Upper lobe of left lung (tissue), 6 donors: ENCODE measurements at places on chromosomes 16 and 17. TPM values are rescaled to one million over a fixed set of nuclear protein-coding genes. Genes with fewer than 3 reads are reported as not detected.
A peak's percentile ranks its signal among the peaks of the same experiment; 100 is the strongest.

The MYO19 gene
- 44.8 TPM for total RNA-seq

The TMED6 gene
- total RNA-seq: 2.6 TPM

The CCL5 gene
- total RNA-seq: 16.2 TPM

The TNFRSF17 gene
- total RNA-seq: 2.9 TPM

The C17orf78 gene
- not detected for total RNA-seq

The FOXJ1 gene
- total RNA-seq: 23.1 TPM

The OR4D2 gene
- total RNA-seq: not detected

The MLST8 gene
- total RNA-seq: 93.2 TPM

The TBC1D3E gene
- total RNA-seq: not detected

The TMEM238L gene
- total RNA-seq: not detected

GRCh38 chr16:83975590-83976260 is 7.7 kb downstream of the NECAB2 start:
- DNase-seq: no peak
- H3K27me3 ChIP-seq: no peaks in the 10 kb centered on the region
- H3K4me3 ChIP-seq: no peak overlapping the region
- H3K27ac ChIP-seq: no peak overlapping the region

GRCh38 chr17:72171703-72172667 is 51.2 kb downstream of the SOX9 start:
- H3K27me3 ChIP-seq: no peaks in the 10 kb centered on the region
- no peak overlapping the region for H3K4me3 ChIP-seq
- H3K36me3 ChIP-seq: no peaks in the 10 kb centered on the region
- H3K27ac ChIP-seq: no peak overlapping the region
- H3K4me1 ChIP-seq: no peaks in the 10 kb centered on the region

GRCh38 chr16:12627394-12627793 is 176.3 kb downstream of the CPPED1 start:
- no peak for DNase-seq
- H3K4me1 ChIP-seq: no peaks in the 10 kb centered on the region

DNA sequence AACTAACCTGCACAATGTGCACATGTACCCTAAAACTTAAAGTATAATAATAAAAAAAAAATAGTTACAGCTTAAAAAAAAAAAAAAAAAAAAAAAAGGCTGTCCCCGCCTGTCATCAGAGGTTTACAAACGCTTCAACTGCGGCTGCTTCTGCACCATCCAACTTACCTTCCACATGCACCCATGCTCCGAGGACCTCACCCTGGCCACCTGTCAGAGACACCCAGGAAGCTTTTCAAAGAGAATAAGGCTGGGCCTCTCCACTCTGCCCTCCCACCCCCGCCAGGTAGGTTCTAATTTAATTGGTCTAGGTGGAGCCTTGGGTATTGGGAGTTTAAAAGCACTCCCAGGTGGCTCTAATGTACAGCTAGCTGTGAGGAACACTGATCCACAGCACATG is 64.9 kb downstream of the COPRS start:
- no peaks in the 10 kb centered on the region for H3K4me1 ChIP-seq
- no peaks in the 10 kb centered on the region for H3K27me3 ChIP-seq
- no peak overlapping the region for H3K4me3 ChIP-seq
- H3K27ac ChIP-seq: no peak overlapping the region
- no peaks in the 10 kb centered on the region for H3K36me3 ChIP-seq

DNA sequence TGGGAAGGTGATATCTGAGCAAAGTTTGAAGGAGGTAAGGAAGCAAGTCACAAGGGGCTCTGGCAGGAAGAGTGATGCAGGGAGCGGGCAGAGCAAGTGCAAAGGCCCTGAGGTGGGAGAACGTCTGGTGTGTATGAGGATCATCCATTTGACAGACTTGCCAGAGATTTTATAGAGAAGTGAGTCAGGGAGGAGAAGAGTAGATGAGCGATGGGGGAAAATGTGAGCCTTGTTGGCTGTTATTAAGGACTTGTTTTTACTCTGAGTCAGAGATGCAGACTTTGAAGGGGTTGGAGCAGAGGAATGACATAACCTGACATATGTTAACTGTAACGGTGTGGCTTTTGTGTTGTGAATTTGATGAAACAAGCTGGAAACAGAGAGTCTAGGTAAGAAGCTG is 3.5 kb upstream of the CLEC10A start:
- no peaks in the 10 kb centered on the region for H3K36me3 ChIP-seq
- H3K4me1 ChIP-seq: peaks cover 9% of the 10 kb centered on the region
- H3K27ac ChIP-seq: no peak overlapping the region
- no peak for DNase-seq
- H3K4me3 ChIP-seq: no peak overlapping the region
- no peaks in the 10 kb centered on the region for H3K27me3 ChIP-seq

DNA sequence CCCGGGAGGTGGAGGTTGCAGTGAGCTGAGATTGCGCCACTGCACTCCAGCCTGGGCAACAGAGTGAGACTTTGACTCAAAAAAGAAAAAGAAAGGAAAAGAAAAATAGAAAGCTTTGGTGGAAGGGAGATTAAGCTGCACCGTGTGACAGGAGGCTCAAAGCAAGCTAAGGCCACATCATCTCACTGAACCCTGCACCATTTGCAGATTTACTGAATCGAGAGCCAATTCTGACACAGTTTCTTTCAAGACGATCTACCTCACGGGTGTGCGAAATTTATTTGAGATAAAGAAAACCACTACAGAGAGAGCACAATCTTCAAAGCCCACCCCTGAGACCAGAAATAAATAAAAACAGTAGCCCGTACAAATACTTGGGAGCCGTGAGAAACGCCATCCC is 49.6 kb downstream of the RTN4RL1 start:
- H3K4me3 ChIP-seq: no peak overlapping the region
- peaks cover 16% of the 10 kb centered on the region for H3K4me1 ChIP-seq
- DNase-seq: no peak
- no peaks in the 10 kb centered on the region for H3K36me3 ChIP-seq

DNA sequence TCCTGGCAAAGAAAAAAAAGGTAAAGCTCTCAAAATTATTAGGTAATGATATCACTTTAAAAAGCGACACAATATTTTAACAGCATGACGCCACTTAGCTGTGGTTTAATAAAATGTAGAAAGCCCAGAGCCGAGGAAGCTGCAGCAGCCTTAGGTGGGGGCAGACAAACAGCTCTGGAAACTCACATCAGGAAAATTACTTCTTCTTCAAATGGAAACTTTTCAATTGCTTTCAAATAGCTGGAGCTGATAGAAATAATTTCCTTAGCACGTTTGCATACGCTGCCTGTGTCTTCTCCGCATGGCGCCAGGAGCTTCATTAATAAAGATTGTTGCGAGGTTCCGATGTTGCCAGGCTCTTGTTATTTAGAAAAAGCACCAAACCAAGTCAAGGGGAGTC is 835.3 kb upstream of the EEF2KMT start:
- no peaks in the 10 kb centered on the region for H3K27me3 ChIP-seq
- no peaks in the 10 kb centered on the region for H3K36me3 ChIP-seq
- no peak for DNase-seq

DNA sequence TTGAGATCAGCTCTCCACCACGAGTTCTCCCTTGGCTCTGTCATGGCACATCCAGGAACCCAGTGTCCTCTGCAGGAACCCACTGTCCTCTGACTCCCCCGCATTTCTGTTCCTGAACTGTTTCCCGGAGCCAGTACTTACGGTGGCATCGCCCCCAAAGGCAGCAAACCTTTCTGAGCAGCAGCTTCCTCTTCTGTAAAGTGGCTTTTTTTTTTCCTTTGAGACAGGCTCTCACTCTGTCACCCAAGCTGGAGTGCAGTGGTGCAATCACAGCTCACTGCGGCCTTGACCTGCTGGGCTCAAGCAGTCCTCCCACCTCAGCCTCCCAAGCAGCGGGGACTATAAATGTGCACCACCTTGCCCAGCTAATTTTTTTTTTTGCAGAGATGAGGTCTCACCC is 32.2 kb downstream of the NAGPA start:
- no peaks in the 10 kb centered on the region for H3K36me3 ChIP-seq
- no peak for DNase-seq
- no peaks in the 10 kb centered on the region for H3K27me3 ChIP-seq
- no peak overlapping the region for H3K4me3 ChIP-seq
- H3K4me1 ChIP-seq: no peaks in the 10 kb centered on the region
- H3K27ac ChIP-seq: no peak overlapping the region

GRCh38 chr16:56281249-56281805 is 90.0 kb downstream of the GNAO1 start:
- no peaks in the 10 kb centered on the region for H3K36me3 ChIP-seq
- no peaks in the 10 kb centered on the region for H3K27me3 ChIP-seq
- H3K4me1 ChIP-seq: no peaks in the 10 kb centered on the region
- H3K27ac ChIP-seq: no peak overlapping the region

DNA sequence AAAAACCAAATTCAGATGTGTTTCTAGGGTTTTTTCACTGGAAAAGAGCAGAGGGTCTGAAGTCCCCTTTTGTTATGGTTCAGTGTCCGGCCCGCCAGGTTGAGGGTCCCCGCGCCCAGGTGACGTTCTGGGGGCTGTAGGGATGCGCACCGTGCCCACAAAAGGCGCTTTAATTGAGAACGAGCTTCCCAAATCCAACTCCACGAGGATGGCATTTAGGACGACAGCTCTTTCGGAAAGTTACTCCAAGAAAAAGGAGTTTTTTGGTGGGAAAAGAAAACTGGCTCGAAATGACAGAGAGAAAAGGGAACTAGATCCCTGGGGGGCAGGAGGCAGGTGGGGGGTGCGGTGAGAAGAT is 15.9 kb upstream of the ZFHX3 start:
- peak overlapping the region; percentile 29 for H3K4me3 ChIP-seq
- H3K27ac ChIP-seq: peak overlapping the region; percentile 70
- peaks cover 46% of the 10 kb centered on the region for H3K4me1 ChIP-seq
- H3K36me3 ChIP-seq: no peaks in the 10 kb centered on the region
- DNase-seq: no peak

GRCh38 chr17:28041844-28042656 is 427 bp upstream of the NLK start:
- H3K4me1 ChIP-seq: peaks cover 47% of the 10 kb centered on the region
- no peak for DNase-seq
- H3K4me3 ChIP-seq: peak overlapping the region; percentile 93
- no peaks in the 10 kb centered on the region for H3K36me3 ChIP-seq
- H3K27me3 ChIP-seq: no peaks in the 10 kb centered on the region
- H3K27ac ChIP-seq: peak overlapping the region; percentile 97

GRCh38 chr17:913207-913606 is 66.4 kb downstream of the NXN start:
- no peak overlapping the region for H3K27ac ChIP-seq
- no peaks in the 10 kb centered on the region for H3K27me3 ChIP-seq
- H3K36me3 ChIP-seq: no peaks in the 10 kb centered on the region
- peaks cover 17% of the 10 kb centered on the region for H3K4me1 ChIP-seq

GRCh38 chr17:56863974-56864373 is 30.0 kb downstream of the DGKE start:
- DNase-seq: no peak
- H3K27ac ChIP-seq: no peak overlapping the region
- no peak overlapping the region for H3K4me3 ChIP-seq

GRCh38 chr17:35254107-35254773 is 11.4 kb downstream of the SLFN5 start:
- no peak overlapping the region for H3K4me3 ChIP-seq
- H3K4me1 ChIP-seq: peaks cover 59% of the 10 kb centered on the region
- H3K27me3 ChIP-seq: no peaks in the 10 kb centered on the region
- H3K36me3 ChIP-seq: peaks cover 6% of the 10 kb centered on the region

GRCh38 chr16:24491731-24492130 is 47.6 kb upstream of the RBBP6 start:
- H3K27ac ChIP-seq: no peak overlapping the region
- no peak overlapping the region for H3K4me3 ChIP-seq
- H3K27me3 ChIP-seq: no peaks in the 10 kb centered on the region
- DNase-seq: no peak
- H3K36me3 ChIP-seq: no peaks in the 10 kb centered on the region

- DNase-seq: no peak
- H3K27ac ChIP-seq: no peak overlapping the region
- no peaks in the 10 kb centered on the region for H3K27me3 ChIP-seq
- no peak overlapping the region for H3K4me3 ChIP-seq
- no peaks in the 10 kb centered on the region for H3K4me1 ChIP-seq
Measured at GRCh38 chr16:51407199-51407598, 256.1 kb upstream of the SALL1 start.

- H3K4me3 ChIP-seq: no peak overlapping the region
- no peaks in the 10 kb centered on the region for H3K27me3 ChIP-seq
- DNase-seq: no peak
- no peaks in the 10 kb centered on the region for H3K4me1 ChIP-seq
- H3K36me3 ChIP-seq: no peaks in the 10 kb centered on the region
- H3K27ac ChIP-seq: no peak overlapping the region
Measured at GRCh38 chr16:87297407-87297806, 19.8 kb downstream of the C16orf95 start.

DNA sequence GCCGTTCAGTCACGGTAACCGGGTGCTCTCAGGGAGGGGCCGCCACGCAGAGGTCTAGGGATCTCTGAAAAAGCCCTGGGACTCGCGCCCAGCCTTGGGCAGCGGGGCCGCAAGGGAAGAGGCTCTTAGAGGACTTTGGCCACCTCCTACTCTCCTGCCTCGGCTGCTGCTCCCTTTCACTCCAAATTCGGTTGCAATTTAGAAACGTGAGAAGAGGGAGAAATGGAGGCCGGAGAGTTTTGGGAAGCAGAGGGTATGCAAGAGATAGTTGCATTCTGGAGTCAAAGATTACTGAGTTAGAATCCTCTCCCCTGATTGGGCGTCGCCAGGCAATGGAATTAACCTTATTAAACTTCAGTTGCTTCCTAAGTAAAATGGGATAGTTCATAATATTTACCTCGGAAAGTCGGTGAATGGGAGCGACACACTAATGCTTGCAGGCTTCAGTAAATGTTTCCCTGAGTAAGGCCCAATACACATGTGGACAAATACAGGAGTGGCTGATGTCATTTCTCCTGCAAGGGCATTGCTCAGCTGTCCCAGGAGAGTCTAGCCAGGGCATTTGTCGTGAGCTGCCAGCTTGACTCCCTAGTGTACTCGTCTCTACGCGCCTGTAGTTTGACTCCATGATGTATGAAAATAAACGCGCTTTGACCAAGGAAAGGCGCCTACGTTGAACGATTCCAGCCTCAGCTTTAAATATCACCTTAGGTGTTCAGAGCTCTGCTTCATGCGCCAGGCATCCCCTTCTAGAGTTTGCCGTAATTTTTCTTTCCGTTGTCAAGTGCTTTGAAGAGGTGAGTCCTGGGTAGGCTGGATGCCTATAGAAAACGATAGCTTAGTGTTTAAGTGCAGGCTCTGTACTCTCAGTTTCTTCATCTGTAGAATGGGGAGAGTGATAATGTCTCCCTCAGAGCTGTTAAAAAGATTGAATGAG is 667 bp downstream of the OGFOD1 start:
- H3K27me3 ChIP-seq: no peaks in the 10 kb centered on the region
- H3K4me1 ChIP-seq: peaks cover 31% of the 10 kb centered on the region
- DNase-seq: peak; percentile 54
- H3K4me3 ChIP-seq: peak overlapping the region; percentile 88
- peak overlapping the region; percentile 86 for H3K27ac ChIP-seq

- H3K4me1 ChIP-seq: no peaks in the 10 kb centered on the region
- H3K27me3 ChIP-seq: no peaks in the 10 kb centered on the region
- no peak overlapping the region for H3K27ac ChIP-seq
- no peak for DNase-seq
- H3K36me3 ChIP-seq: no peaks in the 10 kb centered on the region
- H3K4me3 ChIP-seq: no peak overlapping the region
Measured at GRCh38 chr16:88084881-88085280, 133.6 kb downstream of the BANP start.
